ENCODE measurements at places on chromosomes 7 and 10.

DNA sequence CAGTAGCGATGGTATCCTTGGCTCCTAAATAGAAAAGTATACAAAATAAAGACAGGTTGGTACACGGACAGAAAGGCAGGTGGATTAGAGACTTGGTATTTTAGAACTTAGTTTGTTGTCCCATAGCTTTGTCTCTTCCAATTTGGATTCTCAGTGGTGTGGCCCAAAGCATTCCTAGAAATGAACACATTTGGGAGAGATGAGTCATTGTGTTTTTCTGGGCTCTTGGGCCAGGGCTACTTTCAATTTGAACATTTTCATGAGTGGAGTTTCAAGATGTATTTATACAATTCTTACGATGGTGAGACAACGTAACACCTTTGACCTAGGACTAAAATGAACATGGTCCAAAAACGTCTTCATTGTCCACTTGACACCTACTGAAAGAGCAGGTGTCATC lies 225.1 kb upstream of the YAE1 start:
- no peak for DNase-seq

DNA sequence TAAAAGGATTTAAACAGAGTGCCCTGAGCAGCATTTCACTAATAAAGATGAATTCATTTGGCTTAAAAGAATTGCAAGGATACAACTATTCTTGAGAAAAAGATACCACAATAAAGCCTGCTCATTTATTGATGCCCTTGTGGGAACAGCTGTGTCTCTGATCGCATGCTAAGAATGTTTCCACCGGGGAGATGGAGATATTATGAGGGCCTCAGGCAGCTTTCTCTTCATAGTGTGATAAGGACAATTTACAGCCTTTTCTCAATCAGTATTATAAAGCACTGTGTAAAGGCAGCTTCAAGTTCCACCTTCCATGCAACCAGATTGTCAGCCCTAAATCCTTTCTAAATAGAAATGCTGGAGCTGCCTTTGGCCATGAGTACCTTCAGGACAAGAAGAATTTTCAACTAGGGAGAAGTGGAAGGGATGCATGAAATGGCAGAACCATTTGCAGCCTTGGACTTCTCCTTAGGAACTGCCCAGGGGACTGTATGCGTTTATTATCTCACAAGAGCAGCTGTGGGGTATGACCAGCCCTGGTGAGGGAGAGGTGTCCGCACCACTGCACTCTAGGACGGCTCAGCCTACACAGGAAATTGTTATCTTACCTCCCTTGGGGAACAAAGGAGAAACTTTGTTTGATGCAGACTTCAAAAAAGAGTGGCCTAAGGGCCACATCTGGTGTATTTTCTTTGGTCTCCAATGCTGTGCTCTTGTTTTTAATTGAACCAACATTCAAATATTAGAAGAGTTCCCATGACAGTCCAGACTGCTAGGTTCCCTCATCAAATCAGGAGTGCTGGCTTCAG lies 116.9 kb upstream of the PCGF5 start:
- DNase-seq: no peak

DNA sequence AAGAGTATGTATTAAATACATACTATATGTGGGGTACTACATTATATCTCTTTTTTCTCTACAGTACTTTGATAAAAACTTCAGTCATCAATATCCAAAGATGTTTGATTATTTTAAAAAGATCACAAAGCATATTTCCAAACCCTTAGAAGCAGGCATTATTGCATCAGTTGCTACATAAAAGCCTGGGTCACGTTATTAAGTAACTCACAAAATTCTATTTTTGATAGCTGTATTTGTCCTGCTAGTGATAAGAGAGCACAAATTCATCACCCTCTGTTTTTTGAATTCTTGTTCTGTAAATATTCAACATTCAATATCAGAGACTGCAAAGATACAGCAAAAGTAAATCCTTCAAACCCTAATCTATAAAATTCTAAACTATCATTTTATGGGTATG lies 30.0 kb downstream of the A1CF start:
- DNase-seq: no peak

DNA sequence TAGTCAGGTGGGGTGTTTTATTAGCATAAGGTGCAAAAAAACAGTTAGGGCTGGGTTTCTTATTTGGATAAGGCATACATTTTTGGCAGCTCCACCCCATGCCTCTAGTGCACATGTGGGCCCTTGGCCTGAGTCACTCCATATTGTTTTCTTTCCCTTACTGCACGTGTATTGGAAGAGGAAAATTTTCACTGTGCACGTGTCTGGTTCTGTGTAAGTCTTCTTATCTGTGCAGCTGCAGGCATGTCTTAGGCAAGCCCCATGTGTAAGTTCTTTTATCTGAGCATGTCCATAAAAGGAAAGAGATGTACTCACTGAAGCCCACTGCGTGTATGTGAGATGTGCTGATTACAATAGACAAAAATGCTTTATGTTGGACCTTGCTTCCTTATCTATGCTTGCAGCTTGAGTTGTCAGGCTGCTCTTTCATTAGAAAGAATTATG lies 540.3 kb upstream of the IGFBP3 start:
- DNase-seq: no peak

GRCh38 chr7:25832456-25832855 lies 319.5 kb upstream of the NFE2L3 start:
- no peak for DNase-seq

DNA sequence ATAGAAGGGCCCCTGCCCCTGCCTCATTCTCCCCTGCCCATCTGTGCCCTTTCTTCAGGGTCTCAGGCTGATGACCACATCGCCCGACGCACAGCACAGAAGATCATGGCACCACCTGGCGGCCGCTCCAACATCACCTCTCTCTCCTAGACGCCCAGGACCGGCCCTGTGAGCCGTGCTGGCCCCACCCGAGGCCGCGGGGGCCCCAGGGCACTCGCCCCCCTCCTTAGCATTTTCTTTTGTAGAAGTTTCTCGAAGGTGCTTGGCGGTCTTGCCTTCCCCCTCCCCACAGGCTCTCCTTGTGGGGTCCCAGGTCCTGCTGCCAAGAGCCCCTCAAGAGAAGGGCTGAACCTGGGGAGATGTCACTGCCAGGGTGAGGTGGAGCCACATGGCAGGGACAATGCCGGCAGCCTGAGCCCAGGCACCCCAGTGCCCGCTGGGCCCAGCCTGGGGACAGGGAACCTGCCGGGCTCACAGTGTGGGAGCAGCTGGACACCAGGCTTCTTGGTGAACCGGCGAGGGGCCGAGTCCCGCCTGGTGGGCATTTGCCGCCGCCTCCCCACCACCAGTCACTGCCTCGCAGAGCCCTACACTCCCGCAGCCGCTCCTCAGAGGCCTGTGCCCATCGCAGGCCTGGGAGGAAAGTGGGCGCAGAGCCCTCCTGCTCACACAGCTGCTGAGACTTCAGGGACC lies 18.2 kb downstream of the DPYSL4 start:
- DNase-seq: no peak

- DNase-seq: peak; percentile 20
Observed at GRCh38 chr10:100744136-100744986, 1.0 kb upstream of the PAX2 start.

DNA sequence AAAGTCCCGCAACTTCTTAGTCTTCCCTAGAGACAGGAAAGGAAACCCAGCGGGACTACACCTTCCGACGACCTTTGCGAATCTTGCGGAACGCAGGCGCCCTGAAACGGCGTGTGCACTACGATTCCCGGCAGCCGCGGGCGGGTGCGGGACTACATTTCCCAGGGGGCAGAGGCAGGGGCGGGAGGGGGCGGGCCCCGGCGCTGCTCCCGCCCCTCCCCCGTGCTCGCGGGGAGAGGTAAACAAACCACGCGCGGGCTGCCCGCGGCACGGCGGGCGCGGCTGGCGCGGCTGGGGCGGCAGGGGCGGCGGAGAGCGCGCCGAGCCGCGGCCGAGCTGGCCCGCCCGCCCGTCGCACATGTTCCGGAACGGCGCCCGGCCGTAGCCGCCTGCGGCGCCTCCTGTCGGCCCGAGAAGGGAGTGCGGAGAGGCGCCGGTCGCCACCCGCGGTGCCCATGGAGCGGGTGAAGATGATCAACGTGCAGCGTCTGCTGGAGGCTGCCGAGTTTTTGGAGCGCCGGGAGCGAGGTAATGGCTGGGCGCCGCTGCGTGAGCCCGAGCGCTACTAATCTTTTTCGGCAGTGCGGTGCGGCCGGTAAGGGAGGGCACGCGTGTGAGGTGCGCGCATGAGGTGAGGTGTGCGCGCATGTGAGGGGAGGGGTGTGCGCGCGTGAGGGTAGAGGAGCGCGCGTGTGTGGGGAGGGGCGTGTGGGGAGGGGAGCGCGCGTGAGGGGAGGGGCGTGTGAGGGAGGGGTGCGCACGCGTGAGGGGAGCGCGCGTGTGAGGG lies 18.5 kb downstream of the MXI1 start:
- peak; percentile 78 for DNase-seq

DNA sequence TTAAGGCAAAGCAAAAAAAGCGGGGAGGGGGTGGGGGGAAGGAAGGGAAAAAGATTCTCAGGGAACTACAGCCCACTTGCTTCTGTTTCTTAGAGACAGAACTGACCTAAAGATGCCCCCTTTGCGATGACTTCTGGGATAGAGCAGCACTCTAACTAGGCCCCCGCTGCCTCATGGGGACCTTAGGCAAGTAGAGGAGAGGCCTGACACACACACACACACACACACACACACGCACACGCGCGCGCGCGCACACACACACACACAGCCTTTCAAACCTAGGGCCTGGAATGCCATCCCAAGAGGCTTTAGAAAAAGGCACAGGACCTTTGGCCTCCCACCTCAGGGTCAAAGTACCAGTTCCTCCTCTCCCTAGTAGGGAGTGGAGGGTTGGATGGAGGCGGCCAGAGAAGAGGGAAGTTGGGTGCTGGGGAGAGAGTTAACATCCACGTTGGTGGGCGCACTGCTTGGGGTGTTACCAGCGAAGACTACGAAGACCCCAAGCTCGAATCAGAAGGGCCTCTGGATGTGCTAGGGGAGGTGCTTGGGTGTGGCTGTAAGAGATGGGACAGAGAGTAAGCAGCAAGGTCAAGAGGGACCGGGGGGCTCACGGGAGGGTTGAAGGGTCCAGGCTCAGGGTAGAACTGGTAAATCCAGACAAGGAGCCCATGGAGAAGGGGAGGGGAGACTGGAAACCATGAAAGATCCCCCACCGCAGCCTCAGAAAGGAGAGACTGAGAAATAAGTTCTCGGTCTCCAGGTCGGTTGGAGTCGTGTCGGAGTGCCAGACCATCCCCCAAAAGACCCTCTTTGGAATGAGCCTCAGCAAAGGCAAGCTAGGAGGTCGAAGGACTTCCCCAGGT lies 1.2 kb upstream of the COL1A2 start:
- no peak for DNase-seq

DNA sequence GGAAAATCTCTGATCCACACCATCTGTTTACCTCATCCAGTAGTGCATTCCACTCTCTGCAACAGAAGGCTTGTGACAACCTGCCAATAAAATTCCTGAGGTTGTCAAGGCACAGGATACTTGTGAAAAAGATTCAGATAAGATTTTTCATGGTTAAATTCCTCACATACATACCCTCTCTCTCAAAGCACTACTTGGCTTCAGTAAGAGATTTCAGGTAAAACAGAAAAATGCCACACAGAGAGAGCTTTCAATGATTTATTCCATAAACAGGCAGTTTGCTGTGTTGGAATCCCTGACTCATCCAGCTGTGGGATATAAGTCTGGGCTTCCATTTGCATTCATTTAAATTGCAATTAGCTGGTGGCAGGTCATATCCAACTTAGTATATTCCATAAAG lies 99.7 kb upstream of the CAV2 start:
- no peak for DNase-seq

GRCh38 chr10:62029401-62029800 lies 127.9 kb downstream of the ARID5B start:
- DNase-seq: no peak

- DNase-seq: no peak
Observed at GRCh38 chr10:12418000-12418399, 68.7 kb downstream of the CAMK1D start.

DNA sequence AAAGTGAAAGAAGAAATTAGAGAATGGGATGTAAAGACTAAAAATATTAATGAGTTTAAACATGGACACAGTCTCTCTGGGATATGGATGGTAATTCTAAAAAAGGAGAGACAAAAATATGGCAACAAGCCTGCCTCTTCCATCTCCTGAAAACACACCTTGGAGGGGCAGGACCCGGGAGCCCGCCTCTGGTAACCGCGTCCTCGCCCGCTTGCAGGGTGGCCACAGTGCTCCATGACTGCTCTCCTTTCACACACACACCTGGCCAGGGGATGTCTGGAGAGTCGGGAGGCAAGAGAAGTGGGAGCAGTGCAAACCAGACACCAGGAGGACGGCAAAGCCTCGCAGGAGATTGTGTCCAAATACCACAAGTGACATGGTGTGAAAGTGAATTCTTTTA lies 166.3 kb downstream of the ZMYND11 start:
- DNase-seq: no peak

- no peak for DNase-seq
Observed at GRCh38 chr10:30600005-30600404, 29.5 kb downstream of the LYZL2 start.

DNA sequence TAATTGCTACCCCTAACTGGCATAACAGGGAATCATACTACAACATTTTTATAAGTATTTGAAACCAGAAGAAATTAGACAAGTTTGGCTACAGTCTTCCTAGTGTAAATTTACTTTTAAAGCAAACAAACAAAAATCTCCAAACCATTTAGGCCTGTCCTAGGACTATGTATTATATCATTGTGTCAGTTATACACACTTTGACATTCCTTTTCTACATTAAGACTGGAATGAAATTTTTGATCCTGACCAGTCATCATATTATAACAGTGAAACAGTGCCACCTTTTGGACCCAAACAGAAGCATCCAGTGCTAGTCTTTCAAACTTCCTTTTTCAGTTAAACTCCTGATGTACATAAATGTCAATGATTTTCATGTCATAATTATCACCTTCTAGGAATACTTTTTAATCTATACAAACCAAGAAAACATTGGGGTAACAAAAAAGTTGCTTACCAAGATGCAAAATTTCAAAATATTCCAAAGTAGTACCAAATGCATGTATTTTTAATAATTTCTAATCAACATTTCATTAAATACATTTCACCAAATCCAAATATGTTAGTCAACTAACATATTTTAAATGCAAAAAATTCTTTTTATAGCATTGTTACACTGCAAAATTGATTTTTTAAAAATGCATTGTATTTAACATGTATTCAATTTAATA lies 75.7 kb downstream of the IMMP2L start:
- peak; percentile 85 for DNase-seq

- DNase-seq: no peak
Observed at GRCh38 chr7:12350971-12351370, 52.7 kb downstream of the VWDE start.

- no peak for DNase-seq
Observed at GRCh38 chr7:73888959-73889358, 28.0 kb downstream of the TMEM270 start.

GRCh38 chr10:106267591-106267990 lies 896.9 kb downstream of the SORCS1 start:
- no peak for DNase-seq
